ENCODE measurements at places on chromosomes 7 and 10.

GRCh38 chr7:40611095-40611871 lies 476.5 kb downstream of the SUGCT start:
- no peak for DNase-seq

DNA sequence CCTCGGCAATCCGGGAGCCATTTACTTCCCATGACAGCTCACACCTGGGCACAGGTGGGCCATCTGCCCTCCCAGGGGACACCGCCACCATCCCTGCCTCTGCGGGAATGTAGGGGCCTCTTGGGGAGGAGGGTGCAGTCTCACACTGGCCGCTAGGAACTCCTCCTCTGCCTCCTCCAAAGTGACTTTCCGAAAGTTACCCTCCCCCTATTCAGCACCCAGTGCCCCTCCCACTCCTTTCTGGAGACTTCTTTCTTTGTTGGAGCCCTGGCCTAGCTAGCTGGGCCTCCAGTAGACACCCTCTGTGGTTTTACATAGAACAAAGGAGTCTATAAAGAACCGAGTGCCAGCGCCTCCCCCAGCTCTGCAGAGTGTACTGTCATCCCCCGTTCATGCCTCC lies 45.8 kb upstream of the MNX1 start:
- DNase-seq, result no peak

- no peak for DNase-seq
Measured at GRCh38 chr10:44853148-44853734, 57.9 kb upstream of the TMEM72 start.

- DNase-seq, result no peak
Measured at GRCh38 chr7:28005075-28005846, 175.3 kb downstream of the JAZF1 start.

GRCh38 chr10:101107771-101108170 lies 23.3 kb upstream of the TLX1 start:
- DNase-seq, result no peak

DNA sequence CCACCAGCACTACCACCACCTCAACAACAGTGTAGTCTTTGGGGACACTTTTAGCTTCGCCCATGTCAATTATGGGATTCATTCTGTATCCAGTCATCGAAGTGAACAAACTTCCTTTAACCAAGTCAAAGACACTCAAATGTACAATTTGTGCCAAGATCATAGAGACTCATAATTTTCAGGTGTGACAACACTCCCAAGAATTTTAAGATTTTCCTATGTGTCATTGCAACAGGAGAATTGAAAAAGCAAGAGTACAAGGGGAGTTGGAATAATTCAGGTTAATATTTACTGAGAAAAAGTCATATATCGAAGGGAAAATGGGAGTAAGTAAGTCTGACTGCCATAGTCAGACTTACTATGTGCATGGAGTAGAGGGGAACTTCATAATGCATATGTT lies 26.2 kb downstream of the PON1 start:
- DNase-seq, result no peak

DNA sequence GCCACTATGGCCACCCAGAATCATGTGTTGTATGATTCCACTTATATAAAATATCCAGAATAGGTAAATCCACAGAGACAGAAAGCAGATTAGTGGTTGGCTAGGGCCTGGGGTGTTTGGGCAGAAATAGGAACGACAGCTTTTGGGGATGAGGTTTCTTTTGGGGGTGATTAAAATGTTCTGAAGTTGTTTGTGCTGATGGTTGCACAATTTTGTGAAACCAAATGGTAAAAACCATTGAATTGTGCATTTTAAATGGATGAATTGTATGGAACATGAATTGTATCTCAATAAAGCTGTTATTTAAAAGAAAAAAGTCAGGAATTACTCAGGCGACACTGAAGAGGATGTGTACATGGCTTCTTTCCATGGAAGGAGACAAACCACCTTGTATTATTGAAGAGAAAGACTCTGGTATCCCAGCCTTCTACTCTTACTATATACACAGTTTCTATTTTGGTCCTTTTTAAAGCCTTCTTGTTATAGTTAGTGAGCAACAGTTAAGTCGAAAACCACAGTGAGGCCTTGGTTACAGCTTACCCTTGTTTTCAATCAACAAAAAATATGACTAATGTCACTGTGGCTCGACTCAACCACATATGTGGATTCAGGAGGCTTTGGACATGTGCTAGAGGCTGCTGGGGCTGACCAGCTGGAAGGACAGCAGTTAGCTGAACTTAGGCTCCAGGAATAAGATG lies 57.1 kb upstream of the KMT2E start:
- DNase-seq, result peak; percentile 96

DNA sequence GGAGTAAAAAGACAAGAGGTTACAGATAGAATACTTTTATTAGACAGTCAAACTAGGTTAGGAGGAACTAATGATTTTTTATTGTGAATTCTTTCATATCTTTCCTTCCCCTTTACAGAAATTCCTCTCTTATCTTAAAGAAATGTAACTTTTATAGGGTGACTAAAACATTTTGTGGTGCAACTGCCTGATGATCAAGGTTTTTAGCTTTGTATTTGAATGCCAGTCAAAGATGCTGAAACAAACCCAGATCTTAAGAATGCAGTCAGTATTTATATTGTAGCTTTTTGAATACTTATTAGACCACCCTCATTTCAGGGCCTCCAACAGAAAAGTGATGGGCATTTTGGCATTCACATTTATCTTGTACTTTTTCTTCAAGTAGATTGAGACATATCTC lies 27.4 kb downstream of the TAX1BP1 start:
- DNase-seq, result no peak

DNA sequence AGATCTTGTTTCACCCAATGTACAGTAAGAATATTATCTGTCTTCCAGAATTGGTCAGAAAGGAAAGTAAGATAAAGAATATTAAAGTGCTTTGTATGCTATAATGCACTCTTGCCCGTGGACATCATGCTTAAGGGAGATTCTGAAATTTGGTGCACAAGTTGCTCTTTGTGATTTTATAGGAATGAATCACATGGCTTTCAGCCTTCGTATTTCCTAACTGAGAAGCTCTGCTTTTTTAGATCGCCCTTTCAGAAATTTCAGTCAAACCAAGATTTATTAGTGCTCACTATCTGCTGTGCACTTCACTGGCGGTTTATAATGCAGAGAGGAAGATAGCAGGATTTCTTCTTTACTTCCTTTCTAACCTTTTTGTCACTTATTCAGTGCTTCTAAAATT lies 1248.5 kb upstream of the LRRN3 start:
- no peak for DNase-seq

DNA sequence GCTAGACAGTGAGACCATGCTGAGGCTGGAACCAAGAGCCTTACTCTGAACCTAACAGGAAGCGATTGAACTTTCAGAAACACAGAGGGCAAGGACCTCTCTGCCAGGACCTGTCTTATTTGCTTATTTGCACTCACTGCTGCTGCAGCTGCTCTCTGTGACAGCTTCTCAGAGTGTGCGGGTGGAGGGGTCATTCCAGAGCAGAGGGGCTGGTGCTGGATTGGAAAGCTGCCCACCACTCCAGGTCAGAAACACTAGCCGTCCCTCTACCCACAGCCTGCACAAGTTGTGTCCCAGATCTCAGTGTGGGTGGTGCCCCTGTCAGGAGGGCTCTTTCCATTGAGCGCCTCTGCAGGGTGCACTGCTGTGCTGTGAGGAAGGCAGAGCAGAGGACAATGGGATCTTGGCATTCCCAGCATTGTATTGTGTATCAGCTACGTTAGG lies 126.2 kb downstream of the CCNY start:
- DNase-seq, result no peak

DNA sequence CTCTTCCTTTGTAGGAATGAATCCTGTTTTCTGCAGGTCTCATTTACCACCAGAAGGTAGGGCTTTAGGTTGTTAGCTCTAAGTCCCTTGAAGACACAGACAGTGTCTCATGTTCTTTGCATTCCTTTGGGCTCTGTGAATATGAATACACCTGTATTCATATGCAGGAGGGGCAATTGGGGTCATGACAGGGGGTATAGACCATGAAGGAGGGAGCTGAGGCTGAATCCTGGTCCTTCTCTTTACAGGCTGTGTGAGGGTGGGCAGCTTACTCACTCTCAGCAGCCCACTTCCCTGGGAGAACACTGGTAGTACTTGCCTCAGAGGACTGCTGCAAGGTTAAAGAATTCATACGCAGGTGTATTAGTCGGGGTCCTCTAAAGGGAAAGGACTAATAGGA lies 267.2 kb upstream of the MGMT start:
- DNase-seq, result no peak

DNA sequence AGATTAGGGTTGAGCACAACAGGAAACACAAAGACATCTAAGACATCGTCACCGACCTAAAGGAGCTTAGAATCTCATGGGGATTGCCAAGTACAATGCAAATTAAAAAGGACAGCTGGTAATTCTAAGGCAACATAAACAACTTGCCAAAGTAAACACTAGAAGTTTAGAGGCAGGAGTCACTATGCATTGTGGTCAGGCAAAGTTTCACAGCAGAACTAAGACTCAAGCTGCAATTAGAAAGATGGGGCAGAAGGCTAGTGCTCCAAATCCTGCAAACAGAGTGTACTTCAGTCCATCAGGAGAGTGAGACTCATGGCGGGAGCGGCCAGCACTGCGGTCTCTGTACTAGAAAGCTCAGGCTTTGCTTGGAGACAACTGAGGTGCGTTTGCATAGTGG lies 52.7 kb downstream of the HIPK2 start:
- peak; percentile 44 for DNase-seq

DNA sequence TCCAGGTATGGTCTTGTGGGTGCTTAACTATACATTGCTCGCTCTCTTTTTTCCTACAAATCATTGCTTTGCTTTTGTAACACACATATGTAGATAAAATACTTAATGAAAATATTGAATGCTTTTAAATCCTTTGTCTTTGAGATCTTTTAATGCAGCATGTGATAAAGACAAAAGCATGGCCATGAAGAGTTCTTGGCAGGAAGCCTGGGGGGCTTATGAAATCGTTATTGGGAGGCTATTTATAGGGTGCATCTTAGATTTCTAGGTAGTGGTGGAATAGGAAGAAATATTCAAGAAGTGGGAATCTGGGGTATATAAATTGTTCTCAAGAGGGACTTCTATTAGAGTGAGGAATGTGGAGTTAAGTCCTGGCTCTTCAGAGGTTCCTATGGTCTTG lies 21.9 kb downstream of the UBE2D1 start:
- no peak for DNase-seq

DNA sequence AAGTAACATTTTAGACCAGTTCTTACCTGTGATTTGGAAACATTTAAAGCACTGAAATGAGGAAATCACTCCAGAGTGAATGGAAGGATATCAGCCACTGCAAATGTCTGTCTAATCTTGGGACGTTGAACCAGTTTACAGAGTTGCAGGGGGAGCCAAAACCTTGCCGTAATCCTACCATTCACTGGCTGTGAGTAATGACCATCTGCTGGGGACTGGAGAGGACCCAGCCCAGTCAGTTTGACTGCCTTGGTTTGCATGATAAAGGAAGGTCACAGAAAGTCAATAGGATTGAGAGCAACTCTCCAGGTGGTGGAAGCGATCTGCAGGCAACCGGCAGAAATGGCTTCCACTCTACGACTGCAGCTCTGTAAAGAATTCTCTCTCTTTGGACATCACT lies 167.2 kb downstream of the AKR1D1 start:
- DNase-seq, result no peak

GRCh38 chr10:3785851-3786271 lies 852 bp upstream of the KLF6 start:
- DNase-seq, result no peak

DNA sequence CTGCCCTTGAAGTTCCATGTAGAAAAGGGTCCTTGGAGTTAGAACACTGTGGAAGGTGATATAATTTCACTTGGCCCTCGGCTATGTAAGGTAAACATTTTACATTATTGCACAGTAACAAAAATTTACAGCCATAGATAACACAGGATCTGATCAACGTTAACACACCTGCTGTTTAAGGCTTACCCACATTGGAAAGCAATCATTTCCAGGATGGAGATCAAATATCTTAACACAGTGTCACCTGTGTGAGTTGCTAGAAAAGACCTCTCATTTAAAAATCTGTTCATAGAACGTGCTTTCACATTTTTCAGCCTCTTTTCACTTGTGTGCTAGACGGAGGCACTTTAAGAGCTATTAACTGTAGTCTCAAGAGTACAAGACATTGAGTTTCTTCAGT lies 1.9 kb downstream of the TMEM229A start:
- no peak for DNase-seq

GRCh38 chr10:4767033-4767814 lies 58.8 kb upstream of the AKR1E2 start:
- DNase-seq, result no peak
